Suprapubic skin (tissue), 4 donors: ENCODE measurements at places on chromosomes 5 and 9. TPM values are rescaled to one million over a fixed set of nuclear protein-coding genes. Genes with fewer than 3 reads are reported as not detected.

Gene MAMDC2
- total RNA-seq: 6.1 TPM

Gene ZNF454
- 0.52 TPM for total RNA-seq

Gene LMX1B
- 7.8 TPM for total RNA-seq

Gene KCNIP1
- 0.34 TPM for total RNA-seq

DNA sequence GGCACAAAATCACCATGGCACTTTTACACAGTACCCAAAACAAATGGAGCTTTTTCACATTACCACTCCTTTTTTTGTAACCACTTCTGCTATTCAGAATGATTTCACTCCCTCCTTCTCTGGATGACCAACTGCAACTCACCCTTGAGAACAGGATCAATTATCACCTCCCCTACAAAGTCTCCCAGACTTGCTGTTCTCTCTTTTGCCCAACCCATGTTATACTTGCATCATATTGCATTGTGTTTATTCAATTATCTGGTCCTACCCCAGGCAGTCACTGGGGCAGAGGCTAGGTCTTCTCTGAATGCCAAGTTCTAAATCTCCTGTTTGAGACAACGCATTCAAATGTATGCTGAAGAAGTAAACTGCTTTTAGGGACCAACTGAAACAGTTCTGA lies 96.0 kb downstream of the GPR21 start:
- no peak for DNase-seq

GRCh38 chr5:16561660-16562059 lies 55.1 kb downstream of the RETREG1 start:
- DNase-seq: no peak

DNA sequence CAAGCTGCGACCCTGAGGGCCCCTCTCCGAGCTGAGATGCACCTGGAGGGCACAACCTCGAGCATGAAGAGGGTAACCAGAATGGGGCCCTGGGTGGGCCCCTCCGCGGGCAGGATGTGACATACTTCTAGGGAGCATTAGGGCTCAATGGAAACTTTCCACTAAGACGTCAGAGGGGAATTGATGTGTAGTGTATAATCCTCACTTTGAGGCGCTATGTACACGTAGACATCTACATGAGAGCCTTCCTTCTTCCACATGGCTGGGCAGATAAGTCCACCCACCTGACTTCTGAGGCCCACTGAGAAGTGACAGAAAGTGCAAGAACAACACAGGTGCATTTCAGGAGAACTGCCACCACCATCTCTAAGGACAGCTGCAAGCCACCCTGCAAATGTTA lies 61.0 kb downstream of the DAP start:
- DNase-seq: no peak

GRCh38 chr5:10125116-10125515 lies 124.6 kb downstream of the ATPSCKMT start:
- no peak for DNase-seq

GRCh38 chr5:179805529-179806249 lies 977 bp downstream of the MGAT4B start:
- peak; percentile 68 for DNase-seq
